ENCODE measurements at places on chromosomes 4 and X. TPM values are rescaled to one million over a fixed set of nuclear protein-coding genes. Genes with fewer than 3 reads are reported as not detected.

SMC1A gene
- total RNA-seq = 87.4 TPM

LAS1L gene
- 65.1 TPM for total RNA-seq

GJB1 gene
- total RNA-seq = 0.14 TPM

EIF4E gene
- total RNA-seq = 155 TPM

RGN gene
- 1.6 TPM for total RNA-seq

RENBP gene
- total RNA-seq = 14.0 TPM

FSTL5 gene
- total RNA-seq = 0.55 TPM

SPANXB1 gene
- total RNA-seq = not detected

POLR2B gene
- 98.1 TPM for total RNA-seq

MAGEB10 gene
- total RNA-seq = not detected

PAGE4 gene
- 0.82 TPM for total RNA-seq

DNAAF6 gene
- total RNA-seq = not detected

HPF1 gene
- total RNA-seq = 40.0 TPM

BMX gene
- not detected for total RNA-seq

GAGE12H gene
- total RNA-seq = not detected

MTNR1A gene
- total RNA-seq = 0.73 TPM

MAGEC3 gene
- total RNA-seq = not detected

TMSB15A gene
- 49.4 TPM for total RNA-seq

SLBP gene
- total RNA-seq = 36.4 TPM

HAUS3 gene
- 11.9 TPM for total RNA-seq

SPANXN3 gene
- total RNA-seq = not detected

ETDA gene
- not detected for total RNA-seq

GAB3 gene
- 1.0 TPM for total RNA-seq

DOK7 gene
- 0.22 TPM for total RNA-seq

IL3RA gene
- total RNA-seq = not detected

EPHA5 gene
- total RNA-seq = 0.09 TPM

AKAP4 gene
- not detected for total RNA-seq

RAI2 gene
- 0.57 TPM for total RNA-seq

F9 gene
- total RNA-seq = 0.18 TPM

DDIT4L gene
- 4.9 TPM for total RNA-seq

KCTD8 gene
- 3.6 TPM for total RNA-seq

TCP11X2 gene
- 0.82 TPM for total RNA-seq

TEX13D gene
- total RNA-seq = not detected

ATP2B3 gene
- 0.32 TPM for total RNA-seq

CHRDL1 gene
- 11.1 TPM for total RNA-seq

All from WTC11 (cell line).